Activated naive CD4-positive, alpha-beta T cell treated with anti-CD3 and anti-CD28 coated beads, Interleukin-2, amount 50 U/mL, for 16 hours (primary cell): ENCODE measurements at places on chromosomes 16 and 17.

DNA sequence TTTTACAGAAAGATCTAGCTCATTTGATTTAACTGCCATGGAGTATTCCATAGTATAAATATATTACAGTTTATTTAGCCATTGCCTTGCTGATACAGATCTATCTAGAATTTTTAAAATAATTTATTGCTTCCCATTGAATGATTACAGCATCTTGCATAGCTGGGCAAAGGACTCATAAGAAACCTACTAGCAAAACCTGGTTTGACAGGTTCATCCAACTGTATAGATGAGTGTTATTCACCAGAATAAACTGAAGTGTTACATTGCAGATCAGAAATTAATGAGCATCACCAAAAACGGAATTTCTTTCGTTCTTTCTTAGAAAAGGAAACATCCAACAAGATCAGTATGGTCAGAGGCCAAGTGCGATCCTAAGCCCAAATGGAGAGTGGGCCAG lies 202.2 kb upstream of the CACNG5 start:
- no peak for DNase-seq

- no peak for DNase-seq
Observed at GRCh38 chr17:41773731-41774193, 12.7 kb downstream of the JUP start.

DNA sequence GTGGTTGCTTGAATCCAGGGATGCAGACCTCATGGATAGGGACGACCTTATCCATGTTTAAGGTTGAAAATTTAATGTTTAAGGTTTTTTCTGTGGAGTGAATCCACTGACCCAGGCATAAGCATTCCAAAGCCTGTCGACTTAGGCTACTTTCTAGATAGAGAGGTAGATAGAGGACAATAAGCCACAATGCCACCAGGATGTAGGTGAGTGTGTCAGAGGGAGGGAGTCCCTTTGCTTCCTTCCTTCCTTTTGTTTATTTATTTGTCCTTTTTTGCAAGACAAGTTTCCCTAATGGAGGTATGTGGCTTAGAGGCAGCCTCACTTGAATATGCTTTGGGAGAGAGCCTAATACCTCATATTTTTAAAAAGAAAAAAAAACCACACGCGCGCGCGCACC lies 834.2 kb upstream of the SOX9 start:
- DNase-seq = no peak

GRCh38 chr17:17191961-17192381 lies 14.2 kb downstream of the PLD6 start:
- no peak for DNase-seq

DNA sequence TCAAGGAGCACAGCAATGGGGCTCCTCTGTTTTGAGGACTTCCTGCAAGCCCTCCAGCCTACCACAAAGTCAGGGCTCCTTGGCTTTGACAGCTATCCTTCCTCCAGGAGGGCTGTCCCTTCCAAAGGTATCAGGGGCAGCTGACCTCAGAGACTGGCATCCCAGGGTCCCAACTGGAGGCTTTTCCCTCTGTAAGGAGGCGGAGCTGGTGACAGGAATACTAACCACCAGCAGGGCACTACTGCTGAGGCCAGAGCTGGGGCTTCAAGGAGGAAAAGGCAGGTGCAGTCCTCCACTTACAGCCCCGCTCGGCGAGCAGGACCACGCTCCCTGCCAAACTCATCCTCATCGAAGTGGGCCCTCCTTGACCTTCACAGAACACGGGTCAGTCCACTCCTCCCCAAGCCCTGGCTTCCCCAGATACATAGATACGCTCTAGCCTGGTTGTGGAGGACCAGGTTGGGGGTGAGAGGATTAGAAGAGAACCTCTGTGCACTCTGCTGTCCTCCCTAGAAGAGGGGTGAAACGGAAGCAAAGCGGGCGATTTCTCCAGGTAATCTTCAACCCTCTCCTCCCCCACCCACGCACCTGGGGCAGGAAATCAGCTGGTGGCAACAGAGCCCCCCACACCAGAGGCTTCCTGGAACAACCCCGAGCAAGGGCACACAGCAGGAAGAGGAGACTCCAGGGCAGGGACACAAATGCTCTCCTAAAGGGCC lies 20.5 kb downstream of the ST3GAL2 start:
- peak; percentile 24 for DNase-seq

DNA sequence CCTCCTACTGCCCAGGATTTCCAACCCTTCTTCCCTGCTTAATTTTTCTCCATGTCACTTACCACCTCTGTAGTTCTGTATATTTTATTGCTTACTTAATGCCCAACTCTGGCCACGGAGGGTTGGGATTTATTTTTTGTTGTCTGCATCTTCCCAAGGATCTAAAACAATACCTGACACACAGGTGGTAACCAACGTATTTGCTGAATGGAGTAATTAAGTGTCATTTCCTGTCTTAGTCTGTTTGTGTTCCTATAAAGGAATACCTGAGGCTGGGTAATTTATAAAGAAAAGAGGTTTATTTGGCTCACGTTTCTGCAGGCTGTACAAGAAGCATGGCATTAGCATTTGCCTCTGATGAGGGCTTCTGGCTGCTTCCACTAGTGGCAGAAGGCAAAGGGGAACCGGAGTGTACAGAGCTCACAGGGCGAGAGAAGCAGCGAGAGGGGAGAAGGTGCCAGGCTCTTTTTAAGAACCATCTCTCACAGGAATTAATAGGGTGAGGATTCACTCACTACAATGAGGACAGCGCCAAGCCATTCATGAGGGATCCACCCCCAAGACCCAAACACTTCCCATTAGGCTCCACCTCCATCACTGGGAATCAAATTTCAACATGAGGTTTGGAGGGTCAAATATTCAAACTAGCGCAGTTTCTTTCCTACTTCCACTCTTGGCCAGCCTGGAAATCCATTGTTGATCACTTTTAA lies 44.8 kb downstream of the ERN1 start:
- DNase-seq = no peak

DNA sequence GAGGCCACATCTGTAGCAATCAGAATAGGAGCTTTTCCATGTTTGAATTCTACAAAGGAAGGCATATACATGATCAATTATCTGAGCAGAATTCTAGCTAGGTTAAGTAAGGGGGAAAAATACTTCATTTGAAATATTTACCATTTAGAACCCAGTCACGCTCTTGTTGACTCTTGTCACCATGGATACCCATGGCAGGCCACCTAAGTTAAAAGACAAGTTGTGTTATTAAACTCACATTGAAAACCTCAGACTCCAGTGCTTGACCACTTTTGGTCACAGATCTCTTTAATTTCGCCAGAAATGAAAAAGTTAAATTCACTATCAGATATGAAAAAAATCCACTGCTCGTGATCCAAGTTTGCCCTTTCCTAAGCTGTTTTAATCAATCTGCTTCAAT lies 4.1 kb downstream of the DDX5 start:
- no peak for DNase-seq

- DNase-seq = no peak
Observed at GRCh38 chr17:72952220-72952619, 140.3 kb downstream of the SLC39A11 start.

GRCh38 chr16:1651094-1651973 lies 26.7 kb upstream of the JPT2 start:
- no peak for DNase-seq

- no peak for DNase-seq
Observed at GRCh38 chr16:30445149-30445407, 596 bp downstream of the SEPHS2 start.

DNA sequence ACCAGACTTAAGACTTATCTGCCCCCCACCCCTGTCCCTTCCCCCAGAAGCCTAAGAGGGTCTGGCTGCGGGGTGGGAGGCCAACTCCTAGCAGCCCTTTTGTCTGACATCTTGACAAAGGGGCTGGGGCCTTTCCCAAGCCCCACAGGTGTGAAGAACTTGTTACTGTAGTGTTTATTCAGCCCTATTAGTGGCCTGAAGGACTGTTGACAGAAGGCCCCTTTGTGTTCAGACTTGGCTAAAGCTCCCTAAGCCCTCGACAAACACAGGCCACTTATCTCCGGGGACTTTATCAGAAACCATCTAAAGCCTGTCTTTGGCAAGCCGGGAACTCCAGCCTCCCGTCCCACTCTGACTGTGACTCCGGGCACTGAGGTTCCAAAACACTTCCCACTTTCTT lies 129.8 kb downstream of the NTN1 start:
- DNase-seq = no peak

- DNase-seq = no peak
Observed at GRCh38 chr16:25013751-25014499, 1.2 kb downstream of the ARHGAP17 start.

DNA sequence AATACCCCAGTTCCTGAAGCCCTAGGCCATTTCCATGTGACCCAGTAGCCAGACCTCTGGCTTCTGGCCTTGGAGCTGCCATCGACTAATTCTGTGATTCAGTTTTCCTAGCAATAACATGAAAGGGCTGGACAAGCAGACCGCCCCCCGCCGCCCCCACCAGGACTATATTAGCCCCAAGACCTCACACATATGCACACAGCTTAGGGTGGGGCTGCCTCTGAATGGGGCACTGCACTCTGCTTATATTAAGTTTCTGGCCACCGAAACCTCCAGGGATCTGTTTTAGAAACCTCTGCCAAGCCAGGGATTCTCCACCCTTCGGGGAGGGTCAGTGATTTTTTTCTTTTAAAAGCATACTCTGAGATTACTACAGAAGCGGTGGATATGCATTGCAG lies 2.3 kb downstream of the RAB11FIP4 start:
- DNase-seq = no peak

DNA sequence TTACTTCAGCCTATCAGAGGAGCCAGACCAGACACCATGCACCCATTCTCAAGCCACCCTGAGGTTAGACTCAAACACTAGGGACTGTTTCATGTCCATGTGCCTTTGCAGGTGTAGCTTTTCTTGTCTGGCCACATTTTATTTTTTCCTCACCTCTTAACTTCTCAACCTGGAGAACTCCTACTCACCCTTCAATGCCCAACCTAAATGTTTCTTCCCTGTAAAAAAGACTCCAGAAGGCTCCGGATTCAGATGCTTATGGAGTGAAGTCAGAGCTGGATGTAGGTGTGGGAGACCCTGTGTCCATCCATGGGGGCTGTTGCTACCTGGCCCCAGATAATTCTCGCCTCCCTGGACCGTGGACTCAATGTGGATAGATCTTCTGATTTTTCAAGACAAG lies 44.0 kb upstream of the NLRP1 start:
- no peak for DNase-seq

DNA sequence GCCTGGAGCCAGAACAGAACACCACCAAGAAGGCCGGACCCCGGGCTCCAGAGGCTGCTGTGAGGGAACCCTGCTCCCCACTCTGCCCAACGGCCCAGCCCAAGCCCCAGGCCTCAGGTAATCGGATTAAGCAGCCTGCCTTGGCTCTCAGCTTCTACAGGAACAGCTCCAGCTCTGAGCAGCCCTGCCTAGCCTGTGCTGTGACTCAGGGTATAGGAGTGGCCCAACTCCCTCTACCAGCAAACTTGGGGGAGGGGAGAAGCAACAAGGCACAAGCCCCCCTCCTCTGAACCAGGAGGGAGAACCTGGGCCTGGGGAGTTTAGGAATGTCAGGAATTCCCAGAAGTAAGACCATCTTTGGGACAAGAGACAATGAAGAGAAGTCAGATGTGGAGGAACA lies 849 bp upstream of the SOX15 start:
- DNase-seq = no peak

DNA sequence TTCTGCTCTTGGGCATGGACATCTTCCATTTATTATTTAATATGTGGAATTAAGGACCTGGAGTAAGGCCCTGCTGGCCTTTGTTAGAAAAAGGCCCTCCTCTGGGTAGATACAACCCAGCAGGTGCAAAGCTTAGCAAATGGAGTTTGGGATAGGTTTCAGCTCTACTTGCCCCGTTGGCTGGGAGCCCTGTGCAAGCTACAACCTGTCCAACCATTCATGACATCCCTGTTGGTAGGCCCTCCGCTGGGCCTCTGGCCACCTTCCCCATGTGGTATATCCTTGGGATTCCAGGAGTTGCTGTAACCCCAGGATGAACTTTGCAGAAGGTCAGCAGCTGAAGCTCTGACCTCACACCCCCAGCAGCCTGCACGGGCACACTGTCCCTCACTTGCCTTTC lies 6.4 kb downstream of the NGFR start:
- DNase-seq = no peak

GRCh38 chr17:49914664-49915063 lies 54.3 kb upstream of the DLX4 start:
- no peak for DNase-seq

GRCh38 chr17:76957678-76958464 lies 89.7 kb downstream of the MGAT5B start:
- no peak for DNase-seq

- peak; percentile 69 for DNase-seq
Observed at GRCh38 chr17:5418858-5419355, 555 bp downstream of the NUP88 start.

GRCh38 chr17:40063901-40064531 lies 1.3 kb downstream of the THRA start:
- DNase-seq = peak; percentile 33

DNA sequence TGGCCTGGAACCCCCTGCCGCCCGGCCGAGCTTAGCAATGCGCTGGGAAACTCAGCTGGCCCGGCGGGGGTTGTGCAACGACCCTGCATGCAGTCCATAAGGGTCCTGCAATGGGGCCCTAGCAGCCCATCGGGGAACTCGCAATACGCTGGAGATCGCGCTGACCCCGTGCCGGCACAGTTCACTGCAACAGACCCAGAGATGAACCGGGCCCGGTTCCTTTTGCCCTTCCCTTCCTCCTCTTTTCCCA lies 375 bp downstream of the SLC25A11 start:
- DNase-seq = no peak

DNA sequence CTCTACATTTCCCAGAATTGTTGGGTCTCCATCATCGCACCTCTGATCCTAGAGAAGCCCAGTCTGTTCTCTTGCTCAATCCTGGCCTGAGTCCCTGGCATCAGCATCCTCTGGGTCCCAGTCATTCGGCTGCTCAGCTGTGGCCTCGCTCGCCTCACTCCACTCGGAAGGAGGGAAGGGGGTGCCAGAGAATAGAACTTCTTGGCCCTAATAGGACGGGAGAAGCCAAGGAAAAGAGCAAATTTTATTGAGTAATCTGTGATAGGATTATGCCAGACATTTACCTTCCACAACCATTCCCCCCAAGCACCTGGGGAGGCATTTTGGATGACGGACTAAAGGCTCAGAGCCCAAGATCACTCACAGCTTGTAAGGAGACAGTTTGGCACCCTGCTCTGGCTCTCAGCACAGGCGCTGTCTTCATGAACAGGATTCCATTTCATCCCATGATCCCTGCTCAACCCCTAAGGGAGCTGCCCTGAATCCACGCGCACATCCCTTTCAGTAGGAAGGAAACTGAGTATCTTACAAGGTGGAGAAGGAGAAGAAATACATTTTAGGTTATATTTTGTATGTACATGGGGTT lies 498 bp upstream of the CLEC10A start:
- DNase-seq = no peak

DNA sequence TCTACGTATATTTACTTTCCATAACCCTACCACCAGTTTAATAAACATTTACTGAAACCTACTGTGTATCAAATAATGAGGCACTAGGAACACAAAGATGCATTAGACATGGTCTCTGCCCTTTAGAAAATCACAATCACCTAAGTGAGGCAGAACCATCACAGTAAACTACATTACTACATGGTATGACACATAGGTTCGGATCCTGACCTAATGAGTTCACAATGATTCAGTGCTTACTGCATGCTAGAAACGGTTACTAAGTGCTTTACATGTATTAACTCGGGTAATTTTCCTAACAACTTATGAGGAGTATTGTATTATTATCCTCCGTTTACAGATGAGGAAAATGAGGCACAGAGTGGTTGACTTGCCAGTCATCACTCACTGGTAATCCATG lies 5.2 kb upstream of the SYNRG start:
- DNase-seq = no peak
